Activated CD8-positive, alpha-beta memory T cell treated with anti-CD3 and anti-CD28 coated beads for 1 hour (primary cell): ENCODE measurements at places on chromosomes 3 and 15.

GRCh38 chr3:98530676-98531075 lies 1.1 kb upstream of the GPR15 start:
- no peak for DNase-seq

DNA sequence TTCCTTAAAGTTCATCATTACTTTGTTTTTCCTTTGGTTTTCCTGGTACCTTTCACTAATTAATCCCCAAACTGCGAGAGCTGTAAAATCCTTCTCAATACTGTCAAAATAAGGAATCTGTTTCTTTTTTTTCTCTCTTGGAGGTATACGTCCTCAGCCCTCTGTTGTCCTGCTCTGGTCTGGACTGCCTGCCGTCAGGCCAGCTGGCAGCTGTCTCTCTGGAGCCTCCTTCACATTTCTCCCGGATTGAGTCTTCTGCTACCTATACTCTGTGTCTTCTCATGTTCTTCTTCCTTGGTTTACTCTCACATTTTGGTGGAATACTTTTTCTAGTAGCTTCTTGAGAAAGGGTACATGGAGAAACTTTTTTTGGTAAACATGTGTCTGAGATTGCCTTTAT lies 13.8 kb downstream of the TATDN2 start:
- no peak for DNase-seq

GRCh38 chr3:40104441-40104840 lies 205.1 kb upstream of the EIF1B start:
- DNase-seq = no peak

- DNase-seq = no peak
Measured at GRCh38 chr15:31455499-31455898, 128.9 kb downstream of the KLF13 start.

DNA sequence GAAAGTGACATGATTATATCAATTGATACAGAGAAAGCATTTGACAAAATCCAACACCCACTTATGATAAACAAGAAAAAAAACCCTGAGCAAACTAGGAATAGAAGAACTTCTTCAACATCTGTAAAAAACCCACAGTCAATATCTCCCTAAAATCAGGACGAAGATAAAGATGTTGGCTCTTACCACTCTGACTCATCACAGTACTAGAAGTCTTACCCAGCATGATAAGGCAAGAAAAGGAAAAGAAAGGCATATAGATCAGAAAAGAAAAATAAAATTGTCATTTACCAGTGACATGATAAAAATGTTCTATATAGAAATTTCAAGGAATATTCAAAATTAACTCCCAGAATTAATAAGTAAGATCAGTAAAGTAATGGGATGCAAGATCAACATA lies 7.2 kb upstream of the FBXW12 start:
- no peak for DNase-seq

DNA sequence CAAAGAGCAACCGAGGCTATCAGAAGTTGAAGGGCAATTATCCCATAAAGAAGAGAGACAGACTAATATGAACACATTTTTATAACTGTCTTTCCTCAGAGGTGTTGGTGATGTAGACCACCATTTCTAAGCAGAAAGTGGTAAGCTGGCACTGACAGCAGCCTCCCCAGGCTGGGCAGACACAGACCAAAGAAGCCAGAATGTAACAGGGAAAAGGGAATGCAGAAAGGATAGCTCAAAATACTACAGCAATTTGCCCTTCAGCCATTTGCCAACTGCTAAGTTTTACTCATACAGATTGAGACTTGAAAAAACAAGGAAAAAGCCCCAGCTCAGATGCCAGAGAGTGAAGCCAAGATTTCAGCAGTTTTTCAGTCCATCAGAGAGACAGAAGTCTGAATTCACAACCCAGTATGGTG lies 73.5 kb upstream of the ABI3BP start:
- no peak for DNase-seq

- no peak for DNase-seq
Measured at GRCh38 chr3:60090548-60090947, 1040.7 kb upstream of the CFAP20DC start.

DNA sequence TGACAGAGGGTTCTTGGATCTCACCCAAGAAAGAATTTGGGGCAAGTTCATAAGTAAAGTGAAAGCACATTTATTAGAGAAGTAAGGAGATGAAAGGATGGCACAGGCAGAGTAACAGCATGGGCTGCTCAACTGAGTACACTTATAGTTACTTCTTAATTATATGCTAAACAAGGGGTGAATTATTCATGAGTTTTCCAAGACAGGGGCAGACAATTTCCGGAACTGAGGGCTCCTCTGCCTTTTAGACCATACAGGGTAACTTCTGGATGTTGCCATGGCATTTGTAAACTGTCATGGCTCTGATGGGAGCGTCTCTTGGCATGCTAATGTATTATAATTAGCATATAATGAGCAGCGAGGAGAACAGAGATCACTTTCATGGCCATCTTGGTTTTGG lies 221.2 kb upstream of the STT3B start:
- DNase-seq = no peak

- DNase-seq = no peak
Measured at GRCh38 chr3:15495461-15496340, 25.8 kb downstream of the COLQ start.

GRCh38 chr15:70058642-70059360 lies 38.9 kb downstream of the TLE3 start:
- no peak for DNase-seq

DNA sequence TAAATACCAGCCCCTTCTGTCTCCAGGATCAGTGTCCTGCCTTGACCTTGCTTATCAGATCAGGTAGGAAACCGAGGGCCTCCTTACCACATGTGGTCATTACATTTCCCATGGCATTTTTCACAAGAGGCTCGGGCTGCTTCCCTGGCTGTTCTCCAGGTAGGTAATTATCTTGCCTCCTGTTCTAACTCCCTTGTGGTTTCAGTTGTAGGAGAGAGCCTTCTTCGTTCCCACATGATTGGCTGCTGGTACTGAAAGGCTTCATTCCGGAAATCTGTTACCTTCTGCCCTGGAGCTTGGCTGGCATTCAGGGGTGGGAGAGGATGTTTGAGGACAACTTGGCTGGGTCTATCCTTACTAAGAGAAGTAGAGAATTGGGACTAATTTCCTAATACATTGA lies 46.8 kb upstream of the RORA start:
- DNase-seq = no peak

DNA sequence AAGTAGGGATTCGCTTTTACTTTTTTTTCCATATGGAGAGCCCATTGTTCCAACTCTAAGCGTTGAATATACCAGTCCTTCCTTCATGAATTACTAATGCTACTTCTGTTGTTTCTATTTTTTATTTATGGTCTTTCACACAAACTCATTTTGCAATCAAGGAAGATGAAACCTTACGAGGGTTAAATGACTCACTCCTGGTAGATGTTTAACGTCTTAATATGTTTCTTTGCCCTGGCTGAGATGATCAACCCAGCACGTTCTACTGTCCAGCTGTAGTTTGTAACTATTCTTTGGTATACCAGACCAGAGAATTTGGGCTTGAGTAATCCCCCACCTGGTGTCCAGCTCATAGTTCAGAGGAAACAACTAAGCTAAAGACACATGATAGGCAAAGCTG lies 23.1 kb downstream of the CDCP1 start:
- DNase-seq = no peak

GRCh38 chr3:178304758-178305467 lies 231.3 kb upstream of the KCNMB2 start:
- DNase-seq = no peak

- no peak for DNase-seq
Measured at GRCh38 chr3:48387634-48388033, 15.6 kb downstream of the FBXW12 start.

GRCh38 chr15:70318594-70319465 lies 221.1 kb upstream of the TLE3 start:
- DNase-seq = no peak

- no peak for DNase-seq
Measured at GRCh38 chr3:38354588-38355330, 8.2 kb downstream of the XYLB start.

GRCh38 chr3:94441494-94441847 lies 378.6 kb downstream of the NSUN3 start:
- DNase-seq = no peak

DNA sequence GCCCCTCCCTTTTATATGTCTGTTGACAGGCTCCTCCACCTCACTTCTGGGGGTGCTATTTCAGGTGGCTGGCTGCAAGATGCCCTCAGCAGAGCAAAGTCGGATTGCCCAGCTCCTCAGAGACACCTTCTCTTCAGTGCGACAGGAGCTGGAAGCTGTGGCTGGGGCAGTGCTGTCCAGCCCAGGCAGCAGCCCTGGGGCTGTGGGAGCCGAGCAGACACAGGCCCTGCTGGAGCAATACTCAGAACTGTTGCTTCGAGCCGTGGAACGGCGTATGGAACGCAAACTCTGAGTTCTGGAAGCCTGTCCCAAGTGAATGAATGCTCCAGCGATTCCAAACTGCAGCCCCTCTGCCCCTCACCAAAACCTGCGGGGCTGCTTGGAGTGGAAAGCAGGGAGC lies 2.7 kb upstream of the JMJD7 start:
- no peak for DNase-seq

GRCh38 chr3:82505079-82505756 lies 743.8 kb upstream of the GBE1 start:
- no peak for DNase-seq

DNA sequence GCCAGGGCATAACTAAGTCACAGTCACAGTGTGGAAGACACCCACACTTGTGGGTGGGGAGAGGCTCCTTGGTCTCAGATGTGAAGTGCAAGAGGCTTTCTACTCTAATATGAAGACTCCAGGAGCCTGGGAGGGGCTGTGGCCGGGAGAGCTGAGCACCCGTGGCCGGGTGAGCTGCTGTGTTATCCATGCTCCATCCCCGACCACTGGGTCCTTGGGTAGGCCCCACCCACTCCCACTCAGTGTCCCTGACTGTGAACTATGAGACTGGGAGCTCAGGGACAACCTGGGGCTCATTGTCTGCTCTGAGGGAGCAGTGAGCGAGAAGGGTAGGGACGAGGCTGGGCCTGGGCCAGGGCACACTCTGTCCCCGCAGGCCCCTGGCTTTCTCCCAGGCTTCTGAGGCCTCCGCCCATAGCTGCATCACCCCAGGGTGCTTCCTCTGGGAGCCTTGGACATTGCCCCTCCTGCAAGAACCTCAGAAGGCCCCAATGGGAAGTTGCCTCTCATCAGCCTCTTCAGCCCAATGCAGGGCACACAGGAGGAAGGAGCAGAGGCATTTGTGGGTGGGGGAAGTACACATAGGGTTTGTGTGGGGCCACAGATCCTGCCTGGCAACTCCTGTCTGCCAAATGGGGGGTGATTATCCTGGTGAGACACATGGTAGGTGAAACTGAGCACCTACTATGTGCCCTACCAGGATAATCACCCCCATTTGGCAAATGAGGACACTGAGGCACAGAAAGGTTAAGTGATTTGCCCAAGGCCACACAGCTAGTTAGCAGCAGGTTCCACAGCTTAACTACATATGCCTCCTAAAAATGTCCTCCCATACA lies 2.4 kb downstream of the ANPEP start:
- no peak for DNase-seq
